ENCODE measurements at places on chromosomes 7 and 10. TPM values are rescaled to one million over a fixed set of nuclear protein-coding genes. Genes with fewer than 3 reads are reported as not detected.

Gene C10orf120
- 36.6 TPM for polyA plus RNA-seq

Gene PHKG1
- polyA plus RNA-seq = 2.1 TPM

Gene SLC26A5
- 0.41 TPM for polyA plus RNA-seq

Gene TMEM273
- 8.2 TPM for polyA plus RNA-seq

Gene MBL2
- polyA plus RNA-seq = 0.08 TPM
